Hematopoietic multipotent progenitor cell treated with erythropoietin and hydrocortisone succinate and interleukin-3 and kit ligand, for 4 days (in vitro differentiated cells): ENCODE measurements at places on chromosomes 2 and 18.

DNA sequence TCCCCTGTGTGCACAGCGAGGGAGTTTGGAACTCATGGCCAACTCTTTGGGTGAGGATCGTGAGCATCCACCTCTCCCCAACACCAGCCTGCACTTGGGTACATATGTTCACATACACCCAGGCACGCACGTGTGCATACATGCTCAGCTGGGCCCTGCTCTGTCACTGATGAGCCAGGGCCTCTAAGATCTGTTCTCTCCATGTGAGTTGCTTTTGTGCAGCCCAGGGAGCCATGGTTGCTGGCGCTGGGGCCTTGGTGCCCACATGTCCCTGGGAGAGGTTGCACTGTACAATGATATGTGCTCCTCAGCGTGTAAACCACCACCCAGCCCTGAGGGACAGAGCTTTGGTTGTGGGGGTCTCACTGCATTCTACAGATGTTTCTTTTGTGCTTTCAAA, 44.1 kb downstream of the KLHL29 start:
- DNase-seq = no peak

DNA sequence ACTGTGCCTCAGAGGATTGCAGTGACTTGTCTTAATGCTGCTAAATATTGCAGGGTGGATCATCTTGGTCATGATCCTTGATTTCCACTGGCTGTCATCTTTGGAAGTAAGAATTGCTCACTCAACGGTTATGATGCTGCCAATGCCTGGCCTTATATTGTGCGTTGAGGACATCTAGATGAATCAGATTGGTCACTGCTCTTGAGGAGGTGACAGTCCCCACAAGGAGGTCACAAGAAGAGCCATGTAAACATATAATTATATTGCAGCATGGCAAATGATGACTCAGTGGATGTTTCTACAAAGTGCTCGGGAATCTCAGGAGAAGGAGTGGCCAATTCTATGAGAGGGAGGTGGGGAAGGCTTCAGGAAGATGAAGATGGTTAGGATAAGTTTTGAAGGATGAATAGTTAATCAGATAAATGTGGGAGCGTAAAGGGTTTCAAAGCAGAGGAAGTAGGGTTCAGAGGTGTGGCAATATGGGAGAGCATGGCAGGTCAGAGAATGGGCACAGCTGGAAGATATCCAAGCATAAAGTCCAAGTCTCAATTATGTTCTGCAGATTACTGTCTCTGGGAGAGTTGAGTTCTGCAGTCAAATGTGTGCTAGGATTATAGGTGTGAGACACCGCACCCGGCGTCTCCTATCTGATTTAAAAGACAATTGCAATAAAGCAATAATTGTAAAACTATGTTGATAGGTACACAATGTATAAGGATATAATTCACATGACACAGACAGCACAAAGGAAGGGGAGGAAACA, 21.3 kb upstream of the TMEM131 start:
- DNase-seq = no peak

DNA sequence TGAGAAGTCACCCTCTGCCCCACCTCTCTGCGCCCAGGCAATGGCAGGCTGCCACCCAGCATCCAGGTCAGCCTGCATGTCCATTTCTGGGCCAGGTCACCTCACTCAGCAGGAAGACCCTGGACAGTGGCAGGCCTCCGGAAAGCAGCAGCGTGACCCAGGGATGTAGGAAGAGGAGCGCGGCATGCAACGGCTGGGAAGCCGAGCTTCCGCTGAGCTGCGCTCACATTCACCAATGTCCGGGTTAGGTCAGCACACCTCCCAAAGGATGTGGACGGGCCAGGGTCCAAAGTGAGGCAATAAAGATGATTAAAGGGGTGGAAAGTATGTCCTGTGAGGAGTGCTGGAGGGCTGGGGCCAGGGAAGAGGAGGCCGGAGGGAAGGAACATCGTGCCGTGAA, 174.5 kb downstream of the CTIF start:
- no peak for DNase-seq

DNA sequence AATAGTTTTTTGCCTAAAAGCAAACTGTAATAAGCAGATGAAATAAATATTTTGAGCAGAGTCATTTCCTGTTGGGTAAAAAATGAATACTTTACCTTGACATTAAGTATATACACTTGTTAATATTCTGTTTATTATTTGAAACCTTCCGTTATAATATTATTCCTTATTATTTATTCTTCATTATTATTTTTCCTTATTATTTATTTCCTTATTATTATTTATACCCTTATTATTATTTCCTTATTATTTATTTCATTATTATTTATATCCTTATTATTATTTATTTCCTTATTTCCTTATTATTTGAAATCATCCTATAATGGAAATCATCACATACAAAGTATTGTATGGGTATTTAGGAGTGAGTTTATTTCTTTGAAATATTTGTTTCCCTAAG, 232.2 kb upstream of the RBBP8 start:
- DNase-seq = no peak

DNA sequence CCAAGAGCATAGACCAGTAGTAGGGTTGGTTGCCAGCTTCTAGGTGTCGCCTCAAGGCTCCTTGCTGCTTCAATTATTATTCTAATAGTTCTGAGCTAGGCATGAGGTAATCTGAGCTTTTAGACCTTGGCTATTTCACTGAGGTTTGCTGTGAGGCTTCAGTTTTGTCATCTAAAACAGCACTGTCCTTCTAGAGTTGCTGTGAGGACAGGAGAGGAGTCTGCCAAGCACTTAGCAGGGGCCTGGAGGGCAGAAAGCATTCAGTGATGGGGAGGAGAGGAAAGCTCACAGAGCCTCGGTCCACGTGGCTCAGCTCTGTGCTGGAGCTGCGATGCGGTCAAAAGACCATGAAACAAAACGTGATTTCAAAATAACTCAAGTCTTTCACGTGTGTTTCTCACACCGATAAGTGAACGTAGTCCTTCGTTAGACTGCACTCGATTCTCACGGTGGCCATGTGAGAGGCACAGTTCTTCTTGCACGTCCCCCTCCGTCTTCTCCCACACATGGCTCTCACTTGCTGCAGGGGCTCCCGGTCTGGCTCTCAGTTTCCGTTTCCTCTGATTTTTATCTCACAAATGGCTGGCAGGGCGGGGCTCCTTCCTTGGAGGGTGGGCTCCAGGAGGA, 113.7 kb downstream of the B3GNT2 start:
- DNase-seq = peak; percentile 76

DNA sequence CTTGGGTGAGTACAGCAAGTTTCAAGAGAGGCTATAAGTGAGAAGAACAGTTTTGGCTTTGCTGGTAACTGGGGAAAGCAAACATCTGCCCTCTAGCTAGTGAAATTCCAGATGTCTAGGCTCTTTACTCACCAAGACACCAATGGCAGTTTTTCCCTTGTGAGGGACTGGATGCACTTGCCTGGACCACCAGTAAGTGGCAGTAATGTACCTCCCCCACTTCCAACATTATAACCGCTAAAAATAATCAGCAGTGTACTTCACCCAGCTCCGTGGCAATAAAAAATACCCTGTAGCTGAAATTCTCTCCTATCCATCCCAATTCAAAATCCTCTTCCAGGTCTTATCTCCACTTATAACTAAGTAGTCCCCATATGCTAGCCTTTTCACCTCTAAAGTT, 383.9 kb downstream of the ARHGAP15 start:
- peak; percentile 77 for DNase-seq

DNA sequence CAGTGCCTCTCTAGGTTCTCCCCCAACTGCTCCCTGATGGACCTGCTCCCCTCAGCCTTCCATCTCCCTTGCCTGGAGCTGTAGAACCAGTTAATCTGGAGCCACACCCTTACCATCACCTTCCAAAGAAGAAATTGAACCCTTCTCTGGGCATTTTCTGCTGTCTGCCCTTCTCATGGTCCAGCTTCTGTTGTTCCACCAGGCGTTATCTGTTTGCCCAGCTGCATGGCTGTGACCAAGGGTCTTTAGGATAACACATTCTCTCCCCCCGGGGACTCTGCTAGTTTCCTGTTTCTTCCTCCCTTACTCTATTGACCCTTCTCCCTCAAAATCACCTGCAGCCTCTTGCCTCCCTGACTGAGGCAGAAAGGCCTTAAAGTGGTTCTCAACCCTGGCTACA, 3.2 kb upstream of the ANKRD53 start:
- DNase-seq = peak; percentile 25

DNA sequence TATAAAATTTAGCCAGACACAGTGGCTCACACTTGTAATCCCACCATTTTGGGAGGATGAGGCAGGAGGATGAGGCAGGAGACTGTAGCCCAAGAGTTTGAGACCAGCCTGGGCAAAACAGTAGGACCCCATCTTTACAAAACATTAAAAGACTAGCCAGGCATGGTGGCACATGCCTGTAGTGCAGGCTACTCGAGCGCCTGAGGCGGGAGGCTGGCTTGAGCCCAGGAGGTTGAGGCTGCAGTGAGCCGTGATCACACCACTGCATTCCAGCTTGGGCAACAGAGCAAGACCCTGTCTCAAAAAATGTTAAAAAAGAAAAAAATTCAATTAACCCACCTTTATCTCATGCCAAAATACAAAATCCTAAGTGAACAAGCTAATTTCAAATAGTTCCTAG, 4.0 kb downstream of the REV1 start:
- no peak for DNase-seq

DNA sequence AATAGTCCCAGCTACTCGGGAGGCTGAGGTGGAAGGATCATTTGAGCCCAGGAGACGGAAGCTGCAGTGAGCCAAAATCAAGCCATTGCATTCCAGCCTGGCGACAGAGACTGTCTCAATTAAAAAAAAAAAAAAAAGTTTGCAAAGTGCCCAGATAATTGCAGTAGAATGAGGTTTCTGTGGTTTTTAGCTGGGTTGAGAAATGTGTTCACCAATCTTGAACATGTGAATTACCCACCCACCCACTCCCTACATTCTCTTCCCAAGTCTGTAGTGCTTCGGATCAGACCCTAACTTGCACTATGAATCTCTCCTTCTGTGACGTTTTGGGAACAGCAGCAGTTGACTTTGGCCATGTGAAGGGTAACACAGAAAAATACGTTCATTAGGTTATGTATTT, 247.3 kb downstream of the PTGR3 start:
- DNase-seq = no peak

- no peak for DNase-seq
Measured at GRCh38 chr2:38152913-38153312, 77.0 kb upstream of the CYP1B1 start.

DNA sequence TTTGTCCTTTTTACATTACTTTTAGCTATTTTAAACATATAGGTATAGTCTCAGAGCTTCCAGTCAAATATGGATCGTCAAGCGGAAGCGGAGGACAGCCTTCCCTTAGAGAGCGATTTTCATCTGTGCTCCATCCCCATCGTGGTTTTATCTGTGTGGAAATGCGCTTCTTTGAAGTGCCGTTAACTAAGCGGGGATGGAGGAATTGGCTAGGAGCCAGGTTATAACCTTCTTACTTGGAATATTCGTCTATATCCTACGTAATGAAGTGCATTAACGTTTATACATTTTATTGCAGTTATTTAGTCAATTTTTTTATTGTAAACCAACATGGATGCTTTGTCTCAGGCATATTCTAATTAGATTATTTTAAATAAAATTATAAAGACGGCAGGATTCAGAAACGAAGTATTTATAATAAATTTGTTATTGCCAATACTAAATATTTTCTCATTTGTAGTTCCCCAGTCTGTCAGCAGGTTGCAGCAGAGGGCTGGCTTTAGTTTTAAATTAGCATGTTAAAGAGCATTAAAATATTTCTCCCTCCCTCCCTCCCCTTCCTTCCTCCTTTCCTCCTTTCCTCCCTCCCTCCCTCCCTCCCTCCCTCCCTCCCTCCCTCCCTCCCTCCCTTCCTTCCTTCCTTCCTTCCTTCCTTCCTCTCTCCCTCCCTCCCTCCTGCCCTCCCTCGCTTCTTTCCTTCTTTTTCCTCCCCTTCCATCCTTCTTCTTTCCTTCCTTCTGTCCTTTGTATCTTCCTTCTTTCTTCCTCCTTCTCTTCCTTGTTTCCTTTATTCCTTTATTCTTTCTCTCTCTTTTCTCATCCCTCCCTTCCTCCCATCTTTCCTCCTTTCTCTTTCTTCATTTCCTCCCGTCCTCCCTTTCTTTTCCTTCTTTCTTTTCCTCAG, 80.6 kb upstream of the DOCK10 start:
- DNase-seq = peak; percentile 51

- no peak for DNase-seq
Measured at GRCh38 chr2:176162911-176163671, 6.0 kb downstream of the HOXD3 start.

GRCh38 chr18:50170004-50170403, 24.9 kb downstream of the MYO5B start:
- DNase-seq = no peak

- no peak for DNase-seq
Measured at GRCh38 chr2:47118581-47118980, 36.5 kb downstream of the STPG4 start.

GRCh38 chr18:11980494-11981191, 664 bp upstream of the IMPA2 start:
- DNase-seq = peak; percentile 99

DNA sequence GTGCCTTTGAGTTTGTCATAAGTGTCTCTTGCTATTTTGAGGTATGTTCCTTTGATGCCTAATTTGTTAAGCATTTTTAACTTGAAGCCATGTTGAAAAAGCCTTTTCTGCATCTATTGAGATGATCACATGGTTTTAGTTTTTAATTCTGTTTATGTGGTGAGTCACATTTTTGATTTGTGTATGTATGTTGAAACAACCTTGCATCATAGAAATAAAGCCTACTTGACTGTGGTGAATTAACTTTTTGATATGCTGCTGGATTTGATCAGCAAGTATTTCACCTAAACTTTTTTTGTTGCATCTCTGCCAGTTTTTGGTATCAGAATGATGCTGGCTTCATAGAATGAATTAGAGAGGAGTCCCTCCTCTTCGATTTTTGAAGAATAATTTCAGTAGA, 469.7 kb downstream of the CDH2 start:
- DNase-seq = no peak

DNA sequence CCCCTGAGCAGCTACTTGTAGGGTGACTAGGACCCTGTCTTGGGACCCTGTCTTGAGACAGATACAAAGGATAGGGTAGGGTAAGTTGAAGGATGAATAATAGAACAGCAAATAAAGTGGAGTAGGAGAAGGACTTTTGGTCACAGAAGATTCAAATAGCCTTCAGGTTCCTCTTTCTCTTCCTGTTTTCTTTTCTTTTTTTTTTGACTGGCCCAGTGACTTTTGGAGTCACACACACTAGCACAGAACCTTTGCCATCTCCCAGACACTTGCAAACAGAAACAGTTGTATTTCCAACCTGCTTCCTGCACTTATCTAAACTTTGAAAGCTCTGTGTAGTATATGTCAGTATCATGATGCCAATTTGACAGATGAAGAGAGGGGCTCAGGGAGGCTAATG, 108.2 kb downstream of the TDRD15 start:
- peak; percentile 17 for DNase-seq

GRCh38 chr2:3110994-3111666, 266.5 kb downstream of the EIPR1 start:
- DNase-seq = no peak

DNA sequence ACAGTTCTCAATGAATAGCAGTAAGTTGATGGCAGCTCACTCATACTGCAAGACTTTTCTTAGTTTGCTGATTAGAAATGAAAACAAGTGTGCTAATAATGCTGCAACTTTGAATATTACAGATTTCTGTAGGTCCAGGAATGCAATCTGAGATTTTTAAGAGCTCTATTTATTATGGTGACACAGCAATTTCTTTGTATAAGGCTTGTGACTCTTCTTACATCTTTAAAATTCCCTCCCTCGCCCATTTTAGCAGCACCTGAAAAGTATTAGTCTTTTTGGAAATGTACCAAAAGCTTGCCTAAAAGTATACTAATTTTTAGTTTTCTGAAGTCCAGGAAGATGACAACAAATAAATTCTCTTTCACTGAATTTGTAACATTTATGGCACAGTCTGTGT, 4.4 kb upstream of the HTR2B start:
- DNase-seq = no peak
